Activated CD4-positive, alpha-beta memory T cell treated with anti-CD3 and anti-CD28 coated beads for 36 hours (primary cell): ENCODE measurements at places on chromosomes 2 and 18.

- peak; percentile 55 for DNase-seq
Observed at GRCh38 chr18:13267431-13267873, 48.9 kb downstream of the LDLRAD4 start.

- no peak for DNase-seq
Observed at GRCh38 chr2:140947236-140947635, 1183.6 kb downstream of the LRP1B start.

DNA sequence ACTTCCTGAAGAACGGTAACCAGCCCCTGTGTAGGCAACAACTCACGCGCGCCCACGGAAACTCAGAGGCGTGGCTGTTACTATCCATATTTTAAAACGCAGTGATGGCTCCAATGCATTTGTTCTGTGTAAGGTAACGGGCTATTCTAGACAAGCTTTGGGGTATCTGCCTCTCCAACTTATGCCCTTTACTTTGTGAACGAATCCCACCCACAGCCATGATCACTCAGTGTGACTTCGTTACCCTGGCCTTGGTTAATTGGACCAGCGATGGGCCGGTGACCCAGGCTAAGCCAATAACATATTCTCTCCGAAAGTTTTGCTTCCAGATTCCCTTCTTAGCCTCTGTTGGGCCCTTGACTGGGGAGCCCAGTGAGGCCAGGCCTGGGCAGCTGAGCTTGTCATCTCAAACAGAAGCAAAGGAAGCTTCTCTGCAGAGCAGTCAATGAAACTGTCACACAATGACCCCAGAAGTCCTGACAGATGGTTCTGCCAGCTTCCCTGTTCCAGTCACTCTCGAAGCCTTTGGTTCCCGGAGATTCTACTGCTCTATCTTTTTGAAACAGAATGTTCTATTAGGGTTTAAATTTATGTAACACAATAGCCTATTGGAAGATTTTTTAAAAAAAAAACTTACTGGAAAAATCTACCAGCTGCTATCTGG, 30.7 kb upstream of the ROCK2 start:
- no peak for DNase-seq

GRCh38 chr2:73832930-73833329, 4.2 kb downstream of the STAMBP start:
- no peak for DNase-seq

DNA sequence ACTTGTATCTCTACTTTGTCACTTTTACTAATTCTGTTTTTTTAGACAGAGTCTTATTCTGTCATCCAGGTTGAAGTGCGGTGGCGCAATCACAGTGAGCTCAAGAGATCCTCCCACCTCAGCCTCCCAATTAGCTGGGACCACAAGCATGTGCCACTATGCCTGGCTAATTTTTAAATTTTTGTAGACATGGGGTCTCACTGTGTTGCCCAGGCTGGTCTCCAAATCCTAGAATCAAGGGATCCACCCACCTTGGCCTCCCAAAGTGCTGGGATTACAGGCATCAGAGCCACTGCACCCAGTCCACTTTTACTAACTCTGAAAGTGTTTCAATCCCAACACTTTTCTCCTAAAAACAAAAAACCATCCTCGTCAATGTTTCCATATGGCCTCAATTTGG, 94.9 kb downstream of the MALT1 start:
- DNase-seq = no peak

DNA sequence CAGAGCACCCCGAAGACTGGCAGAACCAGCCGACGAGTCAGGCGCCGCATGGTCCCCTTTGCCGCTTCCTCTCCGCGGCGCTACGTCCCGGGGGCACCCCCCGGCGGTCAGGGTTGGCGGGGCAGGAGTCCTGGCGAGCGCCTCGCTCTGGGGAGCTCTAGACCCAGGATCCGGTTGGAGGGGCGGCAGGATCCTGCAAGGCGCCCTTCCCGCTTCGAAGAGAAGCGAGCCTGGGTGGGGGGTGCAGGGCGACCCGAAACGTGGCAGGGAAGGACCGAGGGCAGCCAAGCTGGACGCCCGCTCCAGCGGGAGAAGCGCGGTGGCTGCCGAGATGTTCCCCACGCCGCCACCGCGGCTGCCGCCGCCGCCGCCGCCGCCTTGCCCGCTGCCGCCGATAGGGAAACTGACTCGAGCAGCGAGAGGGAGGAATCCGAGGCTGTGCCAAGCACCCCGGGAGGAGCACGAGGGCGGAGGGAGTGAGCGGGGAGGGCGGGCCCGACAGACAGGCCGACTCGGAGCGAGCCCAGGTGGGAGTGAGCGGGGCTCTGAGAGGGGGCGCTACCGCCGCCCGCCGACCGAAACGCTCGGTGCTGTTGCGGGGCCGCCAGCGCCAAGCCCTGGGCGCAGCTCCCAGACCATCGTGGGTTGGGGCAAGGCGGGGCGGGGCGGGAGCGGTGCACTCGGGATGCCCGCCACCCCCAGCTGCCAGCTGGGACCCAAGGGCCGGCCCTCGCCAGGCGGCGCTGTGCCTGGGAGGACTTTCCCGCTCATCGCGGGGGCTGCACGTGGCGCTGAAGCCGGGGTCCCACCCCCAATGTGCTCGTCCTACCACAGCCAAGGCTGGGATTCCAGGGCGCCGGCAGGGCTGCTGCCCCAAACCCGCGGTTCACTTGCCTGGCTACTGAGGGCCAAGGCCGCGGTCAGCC, at the start of gene GALNT14:
GALNT14 (minus strand) TSS at position 404 of the 926 bp plus-strand sequence; CDS start at position 50, 354 bp downstream.
- DNase-seq = peak; percentile 63

GRCh38 chr2:98240786-98241398, 105.4 kb upstream of the CNGA3 start:
- no peak for DNase-seq

GRCh38 chr18:46756025-46756558, 761 bp downstream of the ST8SIA5 start:
- no peak for DNase-seq

GRCh38 chr2:45337481-45337880, 273.6 kb downstream of the SRBD1 start:
- DNase-seq = no peak

- no peak for DNase-seq
Observed at GRCh38 chr2:47617523-47618271, 165.2 kb upstream of the MSH6 start.
